ENCODE measurements at places on chromosomes 11 and 22.

DNA sequence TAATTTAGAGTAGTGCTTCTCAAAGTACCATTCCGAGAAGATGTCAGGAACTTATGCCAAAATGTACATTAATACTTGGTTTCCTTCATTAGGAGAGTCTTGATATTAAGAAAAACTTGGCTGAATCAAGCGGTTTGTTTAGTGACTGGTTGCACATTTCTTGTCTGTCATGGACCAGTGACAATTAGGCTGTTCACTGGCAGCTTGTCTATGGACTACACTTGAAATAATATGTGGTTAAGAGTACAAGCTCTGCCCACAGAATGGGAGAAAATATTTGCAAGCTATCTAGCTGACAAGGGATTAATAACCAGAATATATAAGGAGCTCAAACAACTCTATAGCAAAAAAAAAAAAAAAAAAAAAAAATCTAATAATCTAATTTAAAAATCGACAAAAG is 24.6 kb downstream of the COA4 start:
- no peak overlapping the region for H3K27ac ChIP-seq
- no peaks in the 10 kb centered on the region for H3K27me3 ChIP-seq
- H3K36me3 ChIP-seq, result peaks cover 6% of the 10 kb centered on the region
- peaks cover 1% of the 10 kb centered on the region for H3K4me1 ChIP-seq
- no peak overlapping the region for H3K4me3 ChIP-seq
- no peak for DNase-seq

DNA sequence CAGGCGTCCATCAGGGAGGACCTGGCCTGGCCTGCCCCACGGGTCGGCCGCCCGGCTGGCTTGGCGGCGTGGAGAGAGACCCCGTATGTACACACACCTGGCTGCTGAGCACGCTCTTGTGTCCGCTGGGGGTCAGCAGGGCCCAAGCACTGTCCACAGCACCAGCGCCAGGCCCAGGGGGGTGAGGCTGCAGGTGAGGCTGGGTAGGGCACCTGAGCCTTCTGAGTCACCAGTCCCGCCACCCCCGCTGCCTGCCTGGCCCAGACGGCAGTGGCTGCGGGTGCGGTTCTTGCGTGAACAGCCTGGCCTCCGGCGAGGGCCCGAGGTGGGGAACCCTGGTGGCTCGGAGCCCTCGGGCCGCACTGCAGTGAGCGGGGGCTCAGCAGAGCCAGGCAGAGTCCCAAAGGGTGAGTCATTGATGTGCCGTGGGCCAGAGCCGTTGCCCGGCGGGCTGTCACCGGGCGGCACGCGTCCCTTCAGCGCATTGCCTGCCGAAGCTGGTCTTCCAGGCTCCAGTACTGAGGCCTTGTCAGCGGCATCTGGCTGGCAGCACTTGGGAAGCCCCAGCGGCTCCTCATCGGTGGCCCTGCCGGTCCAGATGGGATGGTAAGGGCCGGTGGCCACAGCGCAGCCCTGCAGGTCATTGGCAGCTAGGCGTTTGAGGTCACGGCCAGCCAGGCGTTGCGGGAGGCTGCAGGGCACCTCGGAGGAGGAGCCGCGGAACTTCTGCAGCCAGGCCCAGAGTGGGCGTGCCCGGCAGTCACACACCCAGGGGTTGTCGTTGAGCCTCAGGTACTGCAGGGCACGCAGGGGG is 26.3 kb downstream of the RTN4R start:
- H3K36me3 ChIP-seq, result no peaks in the 10 kb centered on the region
- no peaks in the 10 kb centered on the region for H3K27me3 ChIP-seq
- peaks cover 52% of the 10 kb centered on the region for H3K4me1 ChIP-seq
- H3K4me3 ChIP-seq, result no peak overlapping the region
- peak overlapping the region; percentile 91 for H3K27ac ChIP-seq
- DNase-seq, result no peak

GRCh38 chr22:20536590-20537324 is 29.3 kb downstream of the MED15 start:
- no peak for DNase-seq
- peaks cover 56% of the 10 kb centered on the region for H3K36me3 ChIP-seq
- peak overlapping the region; percentile 50 for H3K27ac ChIP-seq
- no peaks in the 10 kb centered on the region for H3K27me3 ChIP-seq
- no peak overlapping the region for H3K4me3 ChIP-seq
- peaks cover 30% of the 10 kb centered on the region for H3K4me1 ChIP-seq

DNA sequence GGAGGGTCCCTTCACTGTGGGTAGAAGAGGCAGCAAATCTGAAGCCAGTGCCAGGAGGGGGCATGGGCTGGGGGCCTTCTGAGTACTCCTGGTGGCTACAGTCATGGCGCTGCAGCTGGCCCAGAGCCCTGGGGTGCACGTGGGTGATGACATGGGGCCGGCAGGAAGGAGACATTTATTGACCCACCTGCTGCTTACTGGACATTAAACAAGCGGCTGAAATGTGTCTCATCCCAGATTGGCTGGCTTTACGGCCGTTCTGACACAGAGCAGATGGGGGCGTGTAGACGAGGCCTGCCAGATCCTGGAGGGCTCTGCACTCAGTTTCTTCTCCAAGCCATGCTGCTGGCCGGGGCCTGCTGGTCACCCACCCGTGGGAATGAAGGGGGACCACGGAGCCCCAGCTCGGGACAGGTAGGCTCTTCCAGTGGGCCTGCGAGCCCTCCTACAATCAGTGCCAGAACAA is 906.9 kb downstream of the BRD1 start:
- no peak overlapping the region for H3K27ac ChIP-seq
- H3K27me3 ChIP-seq, result no peaks in the 10 kb centered on the region
- no peak overlapping the region for H3K4me3 ChIP-seq
- no peak for DNase-seq
- no peaks in the 10 kb centered on the region for H3K4me1 ChIP-seq

DNA sequence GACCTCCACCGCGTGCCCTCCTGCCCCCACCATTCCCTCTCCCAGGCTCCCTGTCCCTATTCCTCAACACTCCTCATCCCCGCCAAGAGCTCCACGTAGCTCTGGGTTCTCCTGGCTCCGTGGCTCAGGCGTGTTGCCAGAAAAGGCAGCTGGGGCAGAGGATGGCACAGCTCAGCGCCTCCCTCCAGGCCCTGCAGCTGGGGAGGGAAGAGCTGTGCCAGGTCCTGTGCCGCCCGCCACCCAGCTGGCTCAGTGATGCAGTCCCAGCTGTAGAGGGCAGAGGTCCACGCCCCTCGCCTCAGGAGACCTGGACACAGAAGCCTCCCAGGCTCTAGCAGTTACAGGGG is 4.2 kb downstream of the ARHGAP1 start:
- no peak overlapping the region for H3K27ac ChIP-seq
- no peak overlapping the region for H3K4me3 ChIP-seq
- H3K27me3 ChIP-seq, result no peaks in the 10 kb centered on the region

GRCh38 chr11:118340449-118340848 is 2.1 kb downstream of the CD3D start:
- peaks cover 65% of the 10 kb centered on the region for H3K36me3 ChIP-seq
- no peak for DNase-seq
- peaks cover 55% of the 10 kb centered on the region for H3K4me1 ChIP-seq
- no peaks in the 10 kb centered on the region for H3K27me3 ChIP-seq

All from activated CD4-positive, alpha-beta T cell treated with anti-CD3 and anti-CD28 coated beads, Interleukin-2, amount 10 ng/mL, durations not matched to agents 7 days and 5 days (primary cell).